ENCODE measurements at places on chromosomes 13 and 19.

DNA sequence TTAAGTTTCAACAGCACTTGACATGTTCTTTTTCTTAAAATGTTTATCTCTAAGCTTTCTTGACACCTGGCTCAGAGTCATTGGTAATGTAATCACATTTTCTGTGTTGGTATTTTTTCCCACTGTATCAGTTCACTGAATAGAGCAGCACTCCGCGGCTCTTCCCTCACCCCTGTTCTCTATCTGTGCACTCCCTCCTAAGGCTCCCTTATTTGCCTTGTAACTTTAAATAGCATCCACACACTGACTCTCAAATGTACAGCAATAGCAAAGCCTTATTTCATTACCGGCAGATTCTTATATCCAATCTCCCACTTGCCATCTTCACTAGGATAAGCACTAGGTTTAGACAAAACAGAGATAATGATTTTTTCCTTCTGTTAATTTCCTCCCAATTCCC lies 935.5 kb upstream of the SLC10A2 start:
- no peak for DNase-seq

GRCh38 chr13:40388617-40389016 lies 277.8 kb downstream of the FOXO1 start:
- no peak for DNase-seq

DNA sequence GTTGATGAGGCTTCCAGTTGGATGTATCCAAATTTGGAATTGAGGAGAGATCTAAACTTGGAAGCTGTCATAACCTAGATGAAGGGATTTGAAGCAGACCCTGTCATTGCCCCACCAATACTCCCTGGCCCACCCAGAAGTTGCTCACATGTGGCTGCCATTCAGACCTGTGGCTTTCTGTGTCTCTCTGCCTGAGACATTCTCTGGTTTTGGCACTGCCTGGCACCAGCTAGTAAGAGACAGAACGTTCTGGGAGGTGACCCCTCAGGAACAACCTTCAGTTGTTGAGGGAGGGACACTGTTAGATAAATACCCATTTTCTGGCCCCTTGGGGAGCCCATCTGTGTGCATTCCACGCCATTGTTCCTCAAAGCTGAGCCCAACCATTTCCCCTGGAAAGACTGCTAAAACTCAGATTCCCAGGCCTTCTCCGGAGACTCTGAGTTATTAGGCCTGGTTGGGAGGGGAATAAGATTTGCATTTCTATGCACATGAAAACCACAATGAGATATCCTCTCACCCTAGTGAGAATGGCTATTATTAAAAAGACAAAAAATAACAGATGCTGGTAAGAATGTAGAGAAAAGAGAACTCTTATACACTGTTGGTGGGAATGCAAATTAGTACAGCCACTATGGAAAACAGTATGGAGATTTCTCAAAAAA lies 290.4 kb downstream of the TSHZ3 start:
- no peak for DNase-seq

DNA sequence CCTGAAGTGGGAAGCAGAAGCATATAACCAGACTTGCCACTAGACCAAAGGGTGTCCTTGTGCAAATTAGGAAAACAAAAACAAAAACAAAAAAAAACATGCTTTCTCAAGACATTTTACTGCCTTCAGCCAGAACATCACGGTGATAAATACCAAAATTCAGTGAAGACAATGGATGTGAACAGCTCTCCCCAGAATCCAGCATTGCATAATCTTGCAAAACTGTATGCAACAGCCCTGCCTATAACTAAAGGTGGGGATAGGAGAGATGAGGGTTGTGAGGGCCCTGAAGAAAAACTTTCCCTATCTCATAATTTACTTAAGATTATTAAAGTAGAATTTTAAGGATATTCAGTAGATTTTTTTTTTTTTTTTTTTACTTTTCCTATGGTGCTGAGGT lies 24.9 kb upstream of the NDFIP2 start:
- no peak for DNase-seq

- DNase-seq = no peak
Observed at GRCh38 chr13:76175961-76176725, 540.0 kb downstream of the LMO7 start.

GRCh38 chr19:46337487-46337886 lies 9.4 kb upstream of the PPP5C start:
- DNase-seq = no peak

GRCh38 chr13:86846501-86846900 lies 824.7 kb upstream of the SLITRK5 start:
- no peak for DNase-seq

DNA sequence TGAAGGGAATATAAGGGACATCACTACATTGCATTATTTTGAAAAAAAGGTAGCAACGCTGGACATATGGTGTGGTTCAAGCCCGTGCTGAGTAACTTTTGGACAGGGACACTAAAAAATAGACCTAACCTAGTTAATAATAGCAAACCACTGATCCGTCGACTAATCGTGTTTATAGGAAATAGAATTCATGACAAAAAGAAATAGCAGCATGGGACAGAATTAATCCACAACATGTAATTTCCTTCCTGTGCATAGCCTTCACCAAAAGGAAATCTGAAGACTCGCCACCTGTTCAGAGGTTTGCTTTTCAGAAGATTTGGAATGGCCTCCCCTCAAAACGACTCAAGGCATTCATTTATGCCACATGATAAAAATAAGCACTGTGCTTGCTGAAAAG lies 128.7 kb downstream of the FGF14 start:
- no peak for DNase-seq

DNA sequence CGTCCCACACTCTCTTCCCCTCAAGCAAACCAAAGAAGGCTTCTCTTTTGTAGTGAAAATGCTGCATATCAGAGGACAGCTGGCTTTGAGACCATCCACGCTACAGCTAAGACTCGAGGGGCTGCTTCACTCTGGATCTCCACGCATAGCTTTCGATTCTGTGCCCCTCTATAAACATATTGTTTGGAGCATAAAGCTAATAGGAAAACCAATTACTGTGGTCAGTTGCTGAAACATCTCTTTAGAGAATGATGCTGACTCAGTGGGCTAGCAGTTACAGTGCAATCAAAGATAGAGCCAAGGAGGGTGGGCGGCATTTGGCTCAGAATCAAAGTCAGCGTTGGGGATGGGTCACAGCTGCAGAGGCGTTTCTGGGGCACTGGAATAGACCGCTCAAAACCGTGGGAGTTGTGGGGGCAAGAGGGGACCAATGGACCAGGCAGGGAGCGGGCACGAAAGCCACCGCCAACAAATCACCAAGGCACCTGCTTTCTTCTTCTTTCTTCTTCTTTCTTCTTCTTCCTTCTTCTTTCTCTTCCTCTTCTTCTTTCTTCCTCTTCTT lies 76.7 kb downstream of the RASL11A start:
- no peak for DNase-seq

DNA sequence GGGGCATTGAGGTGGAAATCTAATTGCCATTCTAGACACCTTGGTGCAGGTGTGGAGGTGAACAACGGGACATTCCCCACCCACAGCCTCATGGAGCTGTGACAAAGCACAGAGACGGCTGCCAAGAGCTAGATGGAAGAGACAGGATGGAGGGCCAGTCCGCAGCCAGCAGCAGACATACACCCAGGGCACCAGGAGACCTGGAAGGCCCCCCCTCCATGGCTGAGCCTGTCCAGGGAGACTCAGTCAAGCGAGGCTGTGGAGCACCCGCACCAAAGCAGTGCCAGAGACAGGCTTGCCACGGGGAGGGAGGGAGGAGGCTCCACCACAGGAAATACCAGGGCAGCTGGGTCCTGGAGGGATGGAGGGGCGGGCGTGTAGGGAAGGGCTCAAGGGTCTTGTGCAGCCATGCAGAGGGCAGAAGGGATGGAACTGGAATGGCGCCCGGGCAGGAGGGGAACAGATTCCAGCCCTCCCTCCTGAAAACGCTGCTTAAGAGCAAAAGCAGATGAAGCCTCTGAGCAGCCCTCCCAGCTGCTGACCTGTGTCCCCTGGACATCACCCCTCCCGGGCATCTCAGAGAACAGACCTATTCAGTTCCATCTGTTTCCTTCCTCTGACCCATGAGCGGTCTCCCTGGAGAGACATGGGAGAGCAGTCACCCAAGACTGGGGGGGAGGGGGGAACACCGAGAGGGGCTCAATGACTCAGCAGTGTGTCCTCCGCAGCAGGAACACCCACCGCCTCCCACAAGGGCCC lies 14.4 kb downstream of the EPS15L1 start:
- DNase-seq = no peak

DNA sequence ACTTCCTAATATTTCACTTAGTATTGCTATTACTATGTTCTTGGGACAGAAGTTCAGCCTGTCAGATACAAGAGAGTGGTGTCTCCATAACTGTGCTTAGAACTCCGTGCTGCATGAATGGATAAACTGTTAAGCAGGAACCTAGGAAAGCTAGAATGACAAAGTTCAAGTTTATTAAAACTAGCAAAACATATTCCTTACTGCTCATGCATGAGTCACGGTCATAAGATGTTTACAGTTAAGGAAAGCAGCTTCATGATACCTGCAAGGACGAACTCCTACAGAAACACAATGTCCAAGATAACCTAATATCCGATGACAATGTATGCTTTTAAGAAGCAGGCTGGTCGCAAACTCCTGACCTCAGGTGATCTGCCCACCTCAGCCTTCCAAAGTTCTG lies 6.0 kb upstream of the ZNF765 start:
- no peak for DNase-seq

DNA sequence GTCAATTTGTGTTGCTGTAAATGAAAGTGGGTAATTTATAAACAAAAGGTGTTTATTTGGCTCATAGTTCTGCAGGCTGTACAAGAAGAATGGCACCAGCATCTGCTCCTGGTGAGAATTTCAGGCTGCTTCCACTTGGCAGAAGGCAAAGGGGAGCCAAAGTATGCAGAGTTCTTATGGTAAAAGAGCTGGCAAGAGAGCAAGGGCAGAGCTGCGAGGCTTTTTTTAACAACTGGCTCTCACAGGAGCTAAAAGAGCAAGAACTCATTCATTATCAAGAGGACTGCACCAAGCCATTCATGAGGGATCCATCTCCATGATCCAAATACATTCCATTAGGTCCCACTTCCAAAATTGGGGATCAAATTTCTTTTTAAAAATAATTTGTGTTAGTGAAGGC lies 1712.7 kb downstream of the SLITRK5 start:
- no peak for DNase-seq

DNA sequence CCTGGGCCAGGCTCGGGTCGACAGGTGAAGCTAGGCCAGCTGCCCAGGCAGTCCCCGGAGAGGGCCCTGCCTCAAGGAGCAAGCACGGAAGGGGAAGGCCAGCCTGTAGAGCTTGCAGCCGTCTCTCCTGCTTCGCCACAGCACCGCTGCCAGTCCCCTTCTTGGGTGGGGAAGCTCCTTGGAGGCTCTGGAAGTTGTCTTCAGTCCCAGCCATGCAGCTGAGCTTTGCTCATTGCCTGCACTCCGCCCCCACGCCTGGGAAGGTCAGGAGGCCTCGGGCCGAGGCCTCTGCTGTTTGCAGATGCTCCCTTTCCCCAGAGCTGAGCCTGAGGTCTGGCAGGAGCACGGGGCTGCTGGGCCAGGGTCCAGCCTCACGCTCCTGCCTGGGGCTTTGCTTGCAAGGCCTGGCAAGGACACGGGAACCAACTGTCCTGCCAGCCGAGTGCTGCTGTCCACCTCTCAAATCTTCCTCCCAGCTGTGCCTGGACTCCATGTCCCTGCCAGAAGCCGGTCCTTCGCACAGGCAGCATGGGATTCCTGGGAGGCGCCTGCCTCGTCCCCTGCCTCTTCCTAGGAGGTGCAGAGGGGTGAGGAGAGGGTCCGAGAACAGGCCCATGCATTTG lies 13.3 kb downstream of the PLEKHF1 start:
- no peak for DNase-seq

GRCh38 chr13:30305456-30305970 lies 1.8 kb downstream of the KATNAL1 start:
- no peak for DNase-seq

DNA sequence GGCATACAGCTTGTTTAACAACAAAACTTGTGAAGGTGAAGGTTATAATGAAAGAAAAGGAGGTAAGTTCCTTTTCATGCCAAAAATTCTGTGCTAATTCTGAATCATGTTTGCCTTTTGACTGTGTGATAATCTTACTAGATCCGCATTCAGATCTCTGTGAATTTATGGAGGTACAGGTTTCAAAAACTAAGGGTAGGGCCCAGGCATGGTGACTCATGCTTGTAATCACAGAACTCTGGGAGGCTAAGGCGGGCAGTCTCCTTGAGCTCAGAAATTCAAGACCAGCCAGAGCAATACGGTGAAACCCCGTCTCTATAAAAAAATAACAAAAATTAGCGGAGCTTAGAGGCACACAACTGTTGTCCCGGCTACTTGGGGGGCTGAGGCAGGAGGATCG lies 45.9 kb downstream of the PCDH9 start:
- no peak for DNase-seq

- no peak for DNase-seq
Observed at GRCh38 chr19:2333027-2333806, 4.7 kb downstream of the SPPL2B start.

DNA sequence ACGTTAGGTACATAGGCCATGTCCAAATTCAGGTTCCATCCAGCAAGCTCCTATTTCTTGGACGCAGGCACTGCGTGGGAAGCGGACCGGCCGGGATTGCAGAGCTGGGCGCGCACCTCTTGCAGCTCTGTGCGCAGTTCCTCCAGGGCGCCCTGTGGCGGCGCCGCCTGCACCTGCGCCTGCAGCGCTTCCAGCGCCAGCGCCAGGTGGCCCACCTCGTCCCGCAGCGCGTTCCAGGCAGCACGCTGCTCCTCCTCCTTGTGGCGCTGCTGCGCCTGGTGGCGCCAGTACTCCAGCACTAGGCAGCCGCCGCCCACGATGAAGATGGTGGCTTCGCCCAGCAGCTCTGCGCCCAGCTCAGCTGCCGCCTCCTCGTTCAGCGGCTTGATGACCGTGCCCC lies 31.1 kb downstream of the OPA3 start:
- no peak for DNase-seq

DNA sequence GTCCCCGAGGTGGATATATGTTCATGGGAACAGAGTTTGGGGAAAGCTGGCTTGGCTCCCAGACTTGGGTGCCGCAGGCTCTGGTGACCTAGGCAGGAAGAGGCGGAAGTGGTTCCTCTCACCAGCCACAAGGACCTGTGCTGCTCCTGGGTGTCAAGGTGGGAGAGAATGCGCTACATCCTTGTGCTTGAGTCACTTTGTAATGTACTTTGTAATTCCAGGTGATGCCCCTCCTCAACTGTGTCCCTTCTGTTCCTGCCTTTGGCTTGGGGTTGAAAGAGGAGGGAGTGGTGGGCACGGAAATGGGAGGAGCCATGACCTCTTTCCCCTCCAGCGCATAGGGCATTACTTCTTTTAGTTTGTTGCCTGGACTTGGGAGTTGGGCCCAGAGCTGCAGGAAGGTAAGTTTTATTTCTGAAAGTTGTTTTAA lies 10.9 kb downstream of the GARRE1 start:
- DNase-seq = no peak

All from fibroblast of skin of left quadriceps (primary cell).